GM12878 (cell line): ENCODE measurements at places on chromosomes 1 and 21.
A peak's percentile ranks its signal among the peaks of the same experiment; 100 is the strongest.

DNA sequence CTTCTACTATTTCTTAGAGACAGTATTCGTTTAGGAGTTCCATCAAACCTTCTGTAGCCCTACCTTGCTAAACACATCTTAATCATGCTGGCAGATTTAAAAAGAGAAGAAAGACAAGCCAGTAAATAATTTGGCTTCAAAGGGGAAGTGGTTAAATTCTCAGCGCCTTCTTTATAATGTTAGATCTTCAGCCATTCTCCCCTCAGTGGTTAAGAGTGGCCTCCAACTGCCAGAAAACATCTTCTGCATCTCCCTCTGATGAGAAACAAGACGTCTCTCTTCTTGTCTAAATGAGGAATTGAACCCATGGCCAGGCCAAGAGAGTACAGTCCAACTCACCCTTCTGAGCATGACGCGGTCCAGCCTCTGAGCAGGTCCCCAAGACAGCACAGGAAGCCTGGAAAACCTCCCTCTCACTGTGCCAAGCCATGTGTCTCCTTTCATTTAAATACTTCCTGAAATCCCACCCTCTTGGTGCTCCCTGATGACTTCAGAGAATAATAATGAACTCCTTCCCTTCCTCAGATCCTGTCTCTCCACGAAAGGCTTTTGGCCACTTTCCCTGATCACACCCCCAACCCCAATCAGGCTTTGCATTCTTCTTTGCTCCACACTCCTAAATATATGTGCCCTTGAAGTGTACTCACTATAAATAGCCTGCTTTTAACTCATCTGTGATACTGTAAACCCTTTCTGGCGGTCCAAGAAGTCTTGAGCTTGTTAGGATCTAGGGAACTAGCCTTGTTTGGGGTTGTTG lies 16.4 kb upstream of the LRRC52 start:
- no peak for DNase-seq

- DNase-seq, result no peak
These were observed 17.7 kb downstream of the MORN1 start for GRCh38 chr1:2373551-2374251.

- DNase-seq, result no peak
These were observed 16.9 kb upstream of the QSOX1 start for GRCh38 chr1:180137776-180138175.

GRCh38 chr1:27862671-27863537 lies 9.4 kb upstream of the THEMIS2 start:
- DNase-seq, result peak; percentile 76

GRCh38 chr1:23980728-23981070 lies 572 bp upstream of the SRSF10 start:
- no peak for DNase-seq

DNA sequence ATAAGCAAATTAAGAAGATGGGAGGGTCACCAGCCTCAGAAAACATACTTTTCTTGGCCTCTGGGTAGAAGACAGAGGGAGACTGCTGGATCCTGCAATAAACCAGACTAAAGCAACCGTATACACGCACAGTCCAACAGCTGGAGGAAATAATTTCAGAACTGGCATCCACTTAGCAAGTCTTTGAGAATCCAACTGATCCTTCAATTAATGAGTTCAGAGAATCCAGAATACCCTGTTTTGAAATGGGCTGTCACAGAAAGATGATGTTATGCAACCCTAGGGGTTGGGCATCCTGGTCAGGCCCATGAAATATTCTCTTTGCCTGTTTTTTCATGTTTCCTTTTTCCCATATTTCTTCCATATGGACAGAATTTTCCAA lies 134.0 kb upstream of the MAGI3 start:
- DNase-seq, result no peak

- no peak for DNase-seq
These were observed 18.4 kb downstream of the ZBTB17 start for GRCh38 chr1:15957221-15958095.

DNA sequence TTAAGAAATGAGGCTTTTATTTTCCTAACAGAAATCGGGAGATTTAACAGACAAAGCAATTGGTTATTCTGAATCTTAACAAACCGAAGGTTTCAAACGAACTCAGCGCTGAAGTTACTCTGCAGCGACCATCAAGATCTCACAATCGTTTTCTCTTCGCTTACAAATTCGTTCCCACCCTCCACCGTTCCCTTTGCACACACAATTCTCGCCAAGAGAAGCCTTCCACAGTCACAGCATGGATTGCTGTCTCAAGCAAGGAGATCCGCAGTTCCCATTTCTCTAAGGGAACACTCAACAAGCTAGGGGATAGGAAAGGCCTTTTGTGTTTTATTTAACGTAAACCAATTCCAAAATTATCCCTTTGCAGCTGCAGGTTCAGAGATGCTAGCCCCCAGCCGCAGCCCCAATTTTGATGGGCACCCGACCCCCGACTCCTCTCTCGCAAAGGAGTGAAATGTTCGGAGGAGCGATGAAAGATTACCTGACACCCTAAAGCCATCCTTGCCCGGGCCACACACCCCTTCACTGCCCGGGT lies 755 bp downstream of the FBXO42 start:
- no peak for DNase-seq

DNA sequence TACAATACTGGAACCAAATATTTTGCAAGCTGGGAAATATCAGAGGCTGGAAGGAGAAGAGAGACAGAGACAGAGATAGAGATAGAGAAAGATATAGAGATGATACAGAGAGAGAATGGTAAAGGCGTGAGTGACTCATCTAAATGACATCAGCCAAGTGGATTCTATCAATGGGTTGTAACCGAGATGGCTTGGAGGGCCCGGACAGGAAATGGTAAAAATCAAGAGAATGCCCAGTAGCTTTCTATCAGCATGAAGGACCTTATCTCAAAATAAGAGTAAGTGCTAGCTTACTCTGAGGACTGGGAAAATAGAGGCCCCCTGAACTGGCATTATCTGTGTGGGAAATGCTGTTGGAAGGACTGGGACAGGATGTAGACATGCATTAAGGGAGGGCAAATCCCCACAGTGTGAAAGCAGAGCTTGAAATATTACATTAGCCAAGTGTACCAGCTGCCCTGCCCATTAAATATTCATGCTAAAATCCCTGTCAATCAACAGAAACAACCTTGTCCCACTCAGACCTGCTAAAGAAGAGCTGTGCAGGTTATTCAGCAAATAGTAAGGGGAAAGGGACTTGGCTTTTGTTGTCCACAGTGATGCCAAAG lies 76.6 kb upstream of the ZNF644 start:
- DNase-seq, result no peak

DNA sequence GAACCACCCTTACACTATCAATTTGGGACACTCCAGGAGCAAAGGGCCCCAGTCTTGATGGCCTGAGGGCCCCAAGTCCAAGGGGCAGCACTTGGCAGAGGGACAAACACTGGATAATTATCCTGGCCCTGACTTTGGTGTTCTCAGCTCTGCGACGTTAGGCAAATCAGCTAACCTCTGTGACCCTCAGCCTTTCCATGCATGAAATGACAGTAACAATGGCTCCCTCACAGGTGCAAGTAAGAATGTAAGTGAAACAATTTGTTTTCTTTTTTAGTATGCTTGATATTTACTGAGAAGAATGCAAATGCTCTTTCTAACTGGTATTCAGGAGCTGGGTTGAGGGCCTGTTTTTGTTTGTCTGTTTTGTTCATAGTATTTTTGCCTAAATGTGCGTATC lies 61.6 kb upstream of the PRDX6 start:
- DNase-seq, result peak; percentile 79

- no peak for DNase-seq
These were observed 177.1 kb downstream of the HHAT start for GRCh38 chr1:210505601-210506496.

GRCh38 chr1:4379451-4380175 lies 274.8 kb upstream of the AJAP1 start:
- no peak for DNase-seq

GRCh38 chr21:33981391-33982101 lies 65.9 kb upstream of the ATP5PO start:
- DNase-seq, result no peak

- DNase-seq, result no peak
These were observed 19.8 kb downstream of the CTNNBIP1 start for GRCh38 chr1:9890224-9890731.
